Caco-2 (cell line): ENCODE measurements at places on chromosomes 5 and 9.
A peak's percentile ranks its signal among the peaks of the same experiment; 100 is the strongest.

- DNase-seq, result no peak
These were observed 142.7 kb downstream of the CACNA1B start for GRCh38 chr9:138020120-138020794.

- peak; percentile 71 for DNase-seq
These were observed 61.7 kb upstream of the PSD2 start for GRCh38 chr5:139733698-139734538.

- DNase-seq, result no peak
These were observed 19.1 kb upstream of the FOXB2 start for GRCh38 chr9:77000330-77000729.

DNA sequence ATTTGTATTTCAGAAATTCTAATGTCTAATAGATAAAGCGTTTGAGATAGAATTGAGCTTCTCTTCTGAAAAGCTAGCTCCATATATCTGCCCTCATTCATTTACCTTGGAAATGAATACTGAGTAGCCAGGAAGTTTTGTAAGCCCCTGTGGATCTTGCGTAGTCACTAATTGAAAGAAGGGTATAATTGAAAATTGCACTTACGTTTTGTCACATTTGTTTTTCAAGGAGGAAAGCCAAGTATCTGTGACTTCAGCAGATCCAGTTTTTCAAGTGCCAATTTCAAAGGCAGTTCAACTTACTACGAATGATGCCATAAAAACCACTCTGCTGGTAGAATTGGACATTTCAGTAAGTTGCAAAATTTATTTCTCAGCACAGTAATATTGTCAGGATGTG lies 14.0 kb downstream of the MTRR start:
- DNase-seq, result no peak

- no peak for DNase-seq
These were observed 51.2 kb downstream of the ADAMTS19 start for GRCh38 chr5:129511291-129511690.

GRCh38 chr9:72971411-72971810 lies 18.6 kb upstream of the ALDH1A1 start:
- no peak for DNase-seq

DNA sequence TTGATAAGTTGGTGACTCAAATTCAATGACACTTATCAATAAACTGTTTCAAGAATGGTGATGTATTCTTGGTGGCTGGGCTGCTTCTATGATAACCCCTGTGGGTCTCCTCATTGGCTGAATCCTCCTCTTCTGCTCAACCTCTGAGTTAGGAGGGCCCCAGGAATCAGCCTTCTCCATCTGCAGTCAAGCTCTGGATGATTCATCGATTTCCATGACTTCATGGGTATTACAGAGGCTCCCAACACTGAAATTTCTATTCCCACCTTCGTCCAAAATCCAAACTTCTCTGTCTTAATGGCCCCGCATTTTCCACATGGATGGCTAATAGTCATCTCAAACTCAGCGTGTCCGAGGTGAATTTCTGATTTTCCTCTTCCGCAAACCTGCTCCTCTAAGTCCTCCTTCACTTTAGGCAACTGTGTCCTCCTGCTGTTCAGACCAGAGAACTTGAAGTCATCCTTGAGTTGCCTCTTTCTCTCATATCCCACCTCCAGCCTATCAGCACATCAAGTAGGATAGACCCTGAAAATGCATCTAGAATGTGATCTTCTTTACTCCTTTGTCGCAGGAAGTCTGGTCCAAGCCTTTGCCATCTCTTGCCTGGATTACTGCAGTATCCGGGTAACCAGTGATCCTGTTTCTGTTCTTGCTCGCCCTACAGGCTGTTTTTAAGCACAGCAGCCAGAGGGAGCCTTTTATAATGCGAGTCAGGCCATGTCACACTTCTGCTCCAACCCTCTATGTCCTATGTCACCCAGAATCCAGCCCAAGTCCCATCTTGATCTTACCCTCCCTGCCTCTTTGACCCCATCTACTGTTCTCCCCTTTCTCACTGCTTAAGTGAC lies 41.4 kb upstream of the IL7R start:
- DNase-seq, result peak; percentile 52

GRCh38 chr5:120162321-120162720 lies 301.8 kb upstream of the PRR16 start:
- no peak for DNase-seq

- no peak for DNase-seq
These were observed 260.3 kb downstream of the NDUFS4 start for GRCh38 chr5:53820802-53821171.

GRCh38 chr9:127491516-127491915 lies 40.2 kb downstream of the LRSAM1 start:
- no peak for DNase-seq

DNA sequence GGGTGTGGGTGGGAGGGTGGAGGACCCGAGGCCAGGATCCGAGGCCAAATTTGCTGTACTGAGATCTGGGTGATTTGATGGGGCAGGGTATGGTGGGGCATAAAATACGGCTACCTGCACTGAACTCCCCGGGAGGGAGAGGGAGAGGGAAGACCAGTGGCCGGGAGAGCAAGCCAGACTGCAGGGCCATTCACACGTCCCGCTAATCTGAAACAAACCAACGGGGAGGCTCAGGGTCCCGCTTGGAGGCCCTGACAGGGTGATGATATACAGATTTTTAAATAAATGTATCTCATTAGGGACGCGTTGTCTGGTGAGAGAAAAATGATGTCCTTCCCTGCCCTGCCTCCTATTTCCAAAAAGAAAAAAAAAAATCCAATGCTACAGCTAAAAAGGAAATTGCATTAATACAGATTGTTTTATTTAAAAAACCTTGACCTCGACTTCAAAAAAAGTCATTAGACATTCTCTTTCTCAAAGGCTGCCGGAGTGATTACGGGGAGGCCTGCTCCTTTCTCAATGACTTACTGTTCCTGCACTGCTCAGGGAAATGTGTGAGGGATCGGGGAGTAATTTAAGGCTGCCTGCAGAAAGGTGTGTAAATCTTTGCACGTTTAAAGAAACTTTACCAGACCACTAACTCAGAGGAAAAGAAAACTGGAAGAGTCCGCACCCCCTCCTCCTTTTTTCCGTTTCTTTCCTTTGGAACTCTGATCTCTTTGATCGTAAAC lies 11.5 kb upstream of the PRRX2 start:
- DNase-seq, result no peak

DNA sequence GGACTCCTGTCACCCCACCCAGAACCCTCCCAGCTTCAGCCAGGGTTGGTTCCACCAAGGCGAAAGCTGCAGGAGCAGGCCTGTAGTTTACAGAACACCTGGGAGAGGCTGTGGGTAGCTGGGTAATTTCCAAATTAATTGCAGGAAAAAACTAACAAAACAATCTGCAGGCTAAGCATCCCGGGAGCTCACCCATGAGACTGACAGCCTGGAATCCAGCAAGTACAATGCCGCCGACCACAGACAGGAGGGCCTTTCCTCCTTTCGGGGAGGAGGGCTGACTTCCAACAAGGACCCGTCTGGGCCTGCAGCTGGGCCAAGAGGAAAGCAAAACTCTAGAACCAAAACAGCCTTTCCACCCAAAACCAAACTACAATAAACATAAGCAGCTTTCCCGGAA lies 10.3 kb downstream of the FOXE1 start:
- DNase-seq, result no peak

DNA sequence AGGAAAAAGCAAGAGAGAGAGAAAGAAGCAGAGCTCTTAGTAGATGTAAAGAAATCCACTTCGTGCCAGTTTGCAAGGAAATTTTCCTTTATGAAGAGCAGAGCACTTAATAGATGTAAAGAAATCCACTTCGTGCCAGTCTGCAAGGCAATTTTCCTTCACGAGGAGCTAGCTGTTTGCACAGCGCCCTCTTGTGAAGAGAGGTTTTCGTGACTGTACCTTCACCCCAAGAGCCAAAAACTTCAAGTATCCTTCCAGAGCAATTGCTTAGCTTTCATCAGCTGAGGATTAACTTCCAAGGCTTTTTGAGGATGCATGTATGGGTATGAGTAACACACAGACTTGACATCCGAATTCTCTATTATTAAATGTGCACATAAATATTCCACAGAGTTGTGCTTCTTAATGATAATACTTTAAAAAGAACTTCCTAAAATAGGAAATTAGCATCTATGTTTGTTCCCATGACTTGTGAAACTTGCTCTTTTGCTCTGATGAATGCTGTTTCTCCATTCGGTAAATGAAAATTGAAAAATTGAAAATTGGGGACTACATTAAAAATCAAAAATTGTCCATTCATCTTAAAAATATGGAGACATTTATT lies 525.6 kb downstream of the PDE4D start:
- peak; percentile 63 for DNase-seq

DNA sequence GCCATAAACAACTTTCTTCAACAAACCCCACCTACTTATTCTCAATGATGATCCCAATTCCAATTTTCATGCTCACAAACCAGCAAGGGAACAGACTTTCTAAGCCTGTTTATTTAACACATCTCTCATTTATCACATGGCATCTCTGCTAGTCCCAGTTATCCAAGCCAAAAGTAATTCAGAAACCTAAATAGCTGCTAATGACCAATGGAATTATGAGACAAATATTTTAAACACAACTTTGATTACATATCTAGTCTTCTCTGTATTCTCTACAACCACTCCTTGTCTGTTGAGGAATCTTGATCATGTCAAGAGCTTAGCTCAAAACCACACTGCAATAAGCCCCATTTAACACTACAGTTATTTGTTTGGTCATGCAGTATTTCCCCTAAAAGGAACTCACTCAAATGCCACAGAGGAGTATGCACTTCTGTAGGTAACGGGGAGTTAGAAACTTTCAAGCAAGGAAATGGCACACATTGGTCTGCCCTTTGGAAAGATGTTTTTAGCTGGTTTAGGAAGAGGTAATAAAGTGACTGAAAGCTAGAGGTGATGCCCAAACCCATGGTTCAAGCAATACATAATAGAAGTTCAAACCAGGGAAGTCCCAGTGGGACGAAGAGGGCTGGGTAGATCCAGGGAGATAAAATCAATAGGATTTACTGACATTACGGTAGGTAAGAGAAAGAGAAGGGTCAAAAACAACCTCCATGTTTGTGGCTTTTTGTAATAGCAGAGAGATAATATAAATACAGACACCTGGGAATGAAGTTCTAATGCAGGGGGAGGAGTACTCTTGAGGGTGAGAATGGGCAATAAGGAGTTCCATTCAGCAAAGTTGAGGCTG lies 42.1 kb upstream of the HTR4 start:
- no peak for DNase-seq
